Nephron progenitor cell (in vitro differentiated cells): ENCODE measurements at places on chromosomes 12 and 14.

GRCh38 chr12:47547077-47547476 is 158.8 kb downstream of the RPAP3 start:
- no peak overlapping the region for H3K4me3 ChIP-seq
- H3K4me1 ChIP-seq: no peaks in the 10 kb centered on the region

DNA sequence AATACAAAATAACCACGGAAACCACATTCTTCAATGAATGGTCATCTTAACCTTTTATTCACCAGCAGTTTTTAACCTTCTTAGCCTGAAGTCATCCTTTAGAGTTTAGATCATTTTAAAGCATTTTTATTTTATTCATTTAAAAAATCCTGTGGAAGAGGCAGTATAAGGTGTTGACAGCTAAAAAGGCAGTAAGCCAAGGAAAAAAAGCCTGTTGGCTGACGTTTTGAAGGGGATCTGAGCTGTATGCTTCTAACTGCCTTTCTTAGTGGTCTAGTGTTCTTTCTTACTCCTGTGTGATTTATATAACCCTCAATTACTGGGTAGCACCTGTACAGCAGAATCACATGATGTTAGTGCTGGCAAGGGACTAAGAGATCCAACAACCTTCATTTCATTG is 438.3 kb upstream of the SEL1L start:
- H3K36me3 ChIP-seq: peaks cover 4% of the 10 kb centered on the region
- no peak overlapping the region for H3K27ac ChIP-seq
- no peak for DNase-seq
- H3K27me3 ChIP-seq: peaks cover 3% of the 10 kb centered on the region

- no peak overlapping the region for H3K27ac ChIP-seq
- no peaks in the 10 kb centered on the region for H3K36me3 ChIP-seq
- H3K4me3 ChIP-seq: no peak overlapping the region
- DNase-seq: no peak
- peaks cover 4% of the 10 kb centered on the region for H3K27me3 ChIP-seq
Measured at GRCh38 chr14:73829526-73830431, 21.9 kb upstream of the PTGR2 start.

DNA sequence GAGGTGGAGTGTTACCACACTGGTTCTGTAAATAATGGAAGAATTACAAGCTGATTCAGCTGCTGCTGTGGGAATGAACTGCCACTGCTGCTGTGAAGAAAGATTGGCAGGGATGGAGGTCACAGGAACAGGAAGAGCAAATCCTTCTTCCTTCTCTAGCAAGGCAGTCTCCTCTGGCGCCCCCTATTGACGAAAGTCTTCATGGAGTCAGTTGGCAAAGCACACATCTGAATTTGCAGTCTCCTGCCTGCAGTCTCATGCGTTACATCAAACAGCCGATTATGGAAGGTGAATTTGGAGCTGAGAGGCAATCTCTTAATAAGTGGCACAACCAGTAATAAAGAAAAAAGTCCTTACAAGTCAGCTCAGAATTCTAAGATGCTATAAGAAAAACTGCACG is 106.0 kb upstream of the TMTC1 start:
- H3K4me3 ChIP-seq: no peak overlapping the region
- no peak overlapping the region for H3K27ac ChIP-seq
- peaks cover under 1% of the 10 kb centered on the region for H3K27me3 ChIP-seq
- DNase-seq: peak; percentile 55
- H3K36me3 ChIP-seq: no peaks in the 10 kb centered on the region

DNA sequence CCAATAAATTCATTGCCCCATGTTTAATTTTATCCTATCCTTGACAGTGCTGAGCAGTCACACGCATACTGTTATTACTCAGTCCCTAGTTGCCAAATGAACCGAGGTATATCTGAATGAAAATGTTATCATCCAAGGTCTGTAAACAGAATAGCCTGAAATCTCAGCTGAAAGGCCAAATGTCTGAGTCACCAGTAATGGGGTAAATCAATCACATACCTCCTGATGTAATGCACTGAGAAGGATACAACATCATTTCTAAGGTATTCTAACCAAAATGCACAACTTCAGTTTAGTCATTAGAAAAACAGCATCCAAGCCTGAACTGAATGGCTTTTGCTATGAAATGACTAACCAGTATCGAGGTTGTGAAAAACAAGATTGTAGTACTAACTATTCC is 228.6 kb downstream of the DPF3 start:
- H3K4me1 ChIP-seq: peaks cover 25% of the 10 kb centered on the region
- no peak overlapping the region for H3K4me3 ChIP-seq
- no peak for DNase-seq
- H3K36me3 ChIP-seq: peaks cover 52% of the 10 kb centered on the region

GRCh38 chr12:8685051-8685450 is 12.7 kb upstream of the RIMKLB start:
- H3K36me3 ChIP-seq: no peaks in the 10 kb centered on the region
- peaks cover 11% of the 10 kb centered on the region for H3K4me1 ChIP-seq
- no peak overlapping the region for H3K27ac ChIP-seq
- DNase-seq: no peak
- H3K27me3 ChIP-seq: no peaks in the 10 kb centered on the region

DNA sequence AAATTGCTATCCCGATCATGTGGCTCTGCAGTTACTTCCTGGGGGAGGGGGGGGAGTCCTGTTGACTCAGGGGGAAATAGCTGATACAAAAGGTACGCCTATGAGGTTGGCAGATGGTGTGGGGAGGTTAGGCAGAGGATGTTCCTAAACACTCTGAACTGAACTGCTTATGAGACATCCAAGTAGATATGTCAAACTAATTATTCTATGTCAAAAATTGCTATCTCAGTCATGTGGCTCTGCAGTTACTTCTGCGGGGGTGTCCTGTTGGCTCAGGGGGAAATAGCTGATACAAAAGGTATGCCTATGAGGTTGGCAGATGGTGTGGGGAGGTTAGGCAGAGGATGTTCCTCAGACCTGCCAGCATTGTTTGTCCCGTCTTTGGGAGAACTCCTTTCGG is 5.1 kb upstream of the VCPKMT start:
- DNase-seq: no peak
- H3K36me3 ChIP-seq: peaks cover 47% of the 10 kb centered on the region
- peaks cover 36% of the 10 kb centered on the region for H3K4me1 ChIP-seq
- H3K4me3 ChIP-seq: no peak overlapping the region
- H3K27ac ChIP-seq: peak overlapping the region; percentile 73

DNA sequence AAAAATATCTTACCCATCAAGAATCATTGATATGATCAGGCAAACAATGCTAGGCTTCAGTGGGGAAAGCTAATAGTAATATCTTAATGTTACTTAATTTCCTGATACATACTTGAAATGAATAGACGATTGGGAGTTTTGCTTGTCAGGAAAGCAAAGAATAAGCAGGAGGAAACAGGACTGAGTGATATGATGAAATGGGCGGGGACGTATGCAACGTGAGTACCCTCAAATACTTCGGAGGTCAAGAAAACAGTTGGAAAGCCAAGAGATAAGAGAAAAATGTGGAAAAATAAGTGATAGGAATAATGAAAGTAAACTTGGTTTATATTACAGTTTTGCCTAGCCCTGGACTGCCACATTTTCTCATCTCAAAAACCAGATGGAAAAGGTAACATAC is 49.2 kb downstream of the METTL25 start:
- H3K36me3 ChIP-seq: no peaks in the 10 kb centered on the region
- H3K4me1 ChIP-seq: no peaks in the 10 kb centered on the region
- DNase-seq: no peak
- H3K27ac ChIP-seq: no peak overlapping the region
- peaks cover 2% of the 10 kb centered on the region for H3K27me3 ChIP-seq

DNA sequence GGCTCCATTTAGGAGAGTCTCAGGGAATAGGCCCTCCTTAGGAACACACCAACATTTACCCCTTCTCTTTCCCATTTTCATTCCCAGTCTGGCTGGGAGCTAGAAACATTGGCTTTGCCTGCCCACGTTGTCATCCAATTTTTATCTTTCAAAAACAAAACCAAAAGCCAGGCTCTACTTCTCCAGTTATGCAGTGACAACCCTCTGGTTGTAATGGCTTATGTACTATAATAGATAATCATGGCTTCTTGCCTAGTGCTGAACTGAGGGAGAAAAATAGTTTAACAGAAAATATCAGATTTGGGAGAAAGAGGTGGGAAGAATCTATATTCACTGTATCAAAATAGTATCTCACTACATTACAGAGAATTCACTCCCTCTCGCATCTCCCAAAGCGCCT is 32.1 kb upstream of the IL22 start:
- no peak for DNase-seq
- H3K36me3 ChIP-seq: no peaks in the 10 kb centered on the region
- H3K27ac ChIP-seq: no peak overlapping the region
- peaks cover 3% of the 10 kb centered on the region for H3K27me3 ChIP-seq
- H3K4me3 ChIP-seq: no peak overlapping the region

- no peak for DNase-seq
- no peaks in the 10 kb centered on the region for H3K27me3 ChIP-seq
- no peak overlapping the region for H3K27ac ChIP-seq
- H3K36me3 ChIP-seq: peaks cover 90% of the 10 kb centered on the region
- no peak overlapping the region for H3K4me3 ChIP-seq
- H3K4me1 ChIP-seq: peaks cover 28% of the 10 kb centered on the region
Measured at GRCh38 chr14:44970907-44971306, 8.9 kb downstream of the TOGARAM1 start.

- H3K36me3 ChIP-seq: peaks cover 10% of the 10 kb centered on the region
- H3K4me3 ChIP-seq: no peak overlapping the region
- H3K27me3 ChIP-seq: peaks cover 7% of the 10 kb centered on the region
- H3K4me1 ChIP-seq: peaks cover 19% of the 10 kb centered on the region
Measured at GRCh38 chr14:54866588-54866987, 36.0 kb downstream of the GCH1 start.

GRCh38 chr14:32808644-32809043 is 130.0 kb upstream of the NPAS3 start:
- DNase-seq: no peak
- H3K27ac ChIP-seq: no peak overlapping the region
- no peaks in the 10 kb centered on the region for H3K27me3 ChIP-seq
- no peak overlapping the region for H3K4me3 ChIP-seq
